ENCODE measurements at places on chromosomes 5 and 9.

GRCh38 chr5:139183502-139183901 is 14.7 kb downstream of the SIL1 start:
- no peak for DNase-seq

DNA sequence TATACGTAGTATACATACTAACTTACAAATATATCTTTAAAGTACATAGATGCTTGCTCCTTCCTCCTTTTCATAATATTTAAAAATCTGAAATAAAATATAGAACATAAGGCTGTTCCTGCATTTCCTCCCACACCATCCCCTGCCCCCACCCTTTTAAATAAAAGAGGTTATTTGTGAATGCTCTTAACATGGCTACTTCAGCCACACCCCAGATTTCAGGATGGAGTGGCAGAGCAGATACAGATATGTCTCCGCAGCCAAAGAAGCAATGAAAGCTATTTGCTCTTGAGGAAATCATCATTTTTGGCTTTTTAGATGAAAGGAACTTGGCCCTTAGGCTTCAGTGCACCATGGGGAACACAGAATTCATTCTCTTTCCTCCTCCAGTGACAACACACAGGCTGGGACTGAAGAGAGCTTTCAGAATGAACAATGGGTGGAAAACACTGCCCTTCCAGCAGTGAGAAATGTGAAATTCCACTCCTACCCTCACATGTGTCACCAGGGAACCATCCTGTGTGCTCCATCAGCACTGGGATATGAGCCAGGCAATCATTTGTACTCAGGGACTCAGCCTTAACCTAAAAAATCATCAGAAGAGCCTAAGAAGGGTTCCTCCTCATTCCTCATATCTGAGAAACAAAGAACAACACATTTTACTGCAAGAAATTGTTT is 134.3 kb downstream of the PPP2R2B start:
- no peak for DNase-seq

- DNase-seq = no peak
Observed at GRCh38 chr5:28275931-28276330, 1237.5 kb upstream of the CDH9 start.

DNA sequence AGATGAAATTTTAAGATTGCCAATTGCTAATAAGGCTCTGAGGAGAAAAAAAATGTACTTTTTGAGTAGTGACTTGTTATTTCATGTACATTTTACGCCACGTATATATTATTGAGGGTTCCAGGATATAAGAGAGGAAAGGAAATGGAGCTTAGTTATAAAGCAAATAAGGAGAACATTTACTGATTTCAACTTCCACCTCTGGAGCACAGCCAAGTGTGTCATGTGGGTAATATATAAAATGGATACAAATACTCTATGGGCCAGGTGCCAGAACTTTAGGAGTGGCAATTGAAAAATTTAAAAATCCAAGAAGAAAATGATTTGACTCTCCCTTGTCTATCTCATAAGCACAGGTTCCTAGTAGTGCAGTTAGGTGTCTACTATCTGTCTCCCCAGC is 45.0 kb upstream of the VLDLR start:
- no peak for DNase-seq

DNA sequence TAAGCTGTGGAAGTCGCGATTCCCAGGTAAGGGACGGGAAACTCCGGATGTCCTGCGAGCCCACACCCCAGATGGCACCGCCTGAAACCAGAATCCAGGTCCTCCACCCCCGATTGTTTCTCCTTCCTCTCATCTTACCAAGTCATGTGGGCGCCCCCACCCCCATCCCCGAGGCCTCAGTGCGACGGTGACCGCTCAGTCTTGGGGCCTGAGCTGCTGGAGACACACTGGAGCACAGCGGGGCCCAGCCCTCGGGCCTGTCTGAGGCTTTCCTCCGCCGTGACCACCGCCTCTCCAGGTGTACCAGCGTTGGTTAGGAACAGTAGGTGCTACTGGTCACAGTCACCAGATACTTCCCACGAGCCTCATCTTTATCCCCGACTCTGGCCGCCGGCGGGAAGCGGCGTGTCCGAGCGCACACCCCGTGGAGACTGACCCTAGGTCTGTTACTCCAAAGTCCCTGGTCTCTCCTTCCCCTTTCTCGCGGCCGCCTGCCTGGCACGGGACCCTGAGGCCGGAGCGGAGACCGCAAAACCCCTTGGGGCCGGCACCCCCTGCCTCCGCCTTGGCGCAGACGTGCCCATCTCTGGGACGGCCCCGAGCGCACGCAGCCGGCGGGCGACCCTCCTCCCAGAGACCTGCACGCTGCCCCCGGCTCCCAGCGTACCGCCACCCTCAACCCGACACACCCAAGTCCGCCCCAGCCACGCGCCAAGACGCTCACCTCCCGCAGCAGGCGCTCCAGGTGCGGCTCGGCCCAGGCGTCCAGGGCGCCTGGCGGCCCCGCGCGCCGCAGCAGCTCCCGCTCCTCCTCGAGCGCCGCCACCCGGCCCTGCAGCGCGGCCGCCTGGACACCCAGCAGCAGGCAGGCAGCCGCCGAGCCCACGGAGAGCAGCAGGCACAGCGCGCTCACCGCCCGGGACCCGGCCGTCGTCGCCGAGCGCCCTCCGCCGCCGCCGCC is 733 bp downstream of the COL23A1 start:
- DNase-seq = no peak

DNA sequence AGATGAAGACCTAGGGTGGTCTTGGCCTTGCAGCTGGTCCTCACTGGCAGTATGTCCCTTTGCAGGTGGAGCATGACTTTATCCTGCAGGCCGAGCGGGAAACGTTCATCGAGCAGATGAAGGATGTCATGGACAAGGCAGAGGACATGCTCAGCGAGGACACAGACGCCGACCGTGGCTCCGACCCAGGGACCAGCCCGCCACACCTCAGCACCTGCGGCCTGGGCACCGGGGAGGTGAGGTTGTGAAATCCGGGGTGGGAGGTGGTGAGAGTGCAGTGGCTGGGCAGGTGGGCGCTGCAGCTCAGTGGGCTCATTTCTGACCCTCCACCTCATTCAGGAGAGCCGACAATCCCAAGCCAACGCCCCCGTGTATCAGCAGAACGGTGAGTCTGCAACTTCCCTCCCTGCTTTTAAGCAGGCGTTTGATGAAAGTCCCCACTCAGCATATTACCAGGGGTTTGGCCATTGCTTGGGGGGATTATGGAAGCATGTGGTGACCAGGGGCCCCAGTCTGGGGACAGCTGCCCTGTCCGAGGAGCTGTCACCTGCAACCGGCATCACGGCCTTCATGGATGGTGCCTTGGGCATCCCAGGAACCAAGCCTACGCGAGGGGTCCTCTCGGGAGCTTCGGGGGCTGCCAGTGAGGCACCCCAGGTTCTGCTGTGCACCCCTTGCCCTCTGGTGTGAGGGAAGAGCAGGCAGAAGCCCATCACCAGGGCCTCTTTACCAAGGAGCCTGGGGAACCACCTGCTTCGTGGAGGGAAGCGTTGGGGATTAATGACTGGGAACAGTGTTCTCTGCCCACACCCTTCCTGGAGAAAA is 84.0 kb downstream of the WNK2 start:
- DNase-seq = no peak

- DNase-seq = no peak
Observed at GRCh38 chr5:103243665-103244064, 14.9 kb upstream of the MACIR start.

- DNase-seq = no peak
Observed at GRCh38 chr5:109748546-109748945, 58.8 kb downstream of the MAN2A1 start.

DNA sequence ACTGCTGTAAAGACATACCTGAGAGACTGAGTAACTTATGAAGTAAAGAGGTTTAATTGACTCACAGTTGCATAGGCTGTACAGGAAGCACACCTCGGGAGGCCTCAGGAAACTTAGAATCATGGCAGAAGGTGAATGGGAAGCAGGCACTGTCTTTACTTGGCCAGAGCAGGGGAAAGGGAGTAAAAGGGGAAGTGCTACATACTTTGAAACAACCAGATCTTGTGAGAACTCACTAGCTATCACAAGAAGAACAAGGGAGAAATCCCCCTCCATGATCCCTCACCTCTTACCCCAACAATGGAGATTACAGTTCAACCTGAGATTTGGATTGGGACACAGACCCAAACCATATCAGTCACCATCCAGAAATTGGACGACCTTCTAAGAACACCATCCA is 1285.8 kb upstream of the CDH9 start:
- no peak for DNase-seq

DNA sequence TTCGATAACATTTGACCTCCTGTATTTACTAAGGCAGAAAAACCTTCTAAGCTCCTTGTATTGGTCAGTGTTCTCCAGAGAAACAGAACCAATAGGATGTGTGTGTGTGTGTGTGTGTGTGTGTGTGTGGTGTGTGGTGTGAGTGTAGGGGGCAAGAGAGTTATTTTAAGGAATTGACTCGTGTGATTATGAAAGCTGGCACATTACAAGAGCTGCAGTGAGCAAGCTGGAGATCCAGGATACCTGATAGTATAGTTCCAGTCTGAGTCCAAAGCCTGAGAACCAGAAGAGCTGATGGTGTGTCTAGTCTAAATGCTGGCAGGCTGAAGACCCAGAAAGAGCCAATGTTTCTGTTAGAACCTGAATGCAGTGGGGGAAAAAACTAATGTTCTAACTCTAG is 21.2 kb upstream of the PIK3R1 start:
- DNase-seq = no peak

DNA sequence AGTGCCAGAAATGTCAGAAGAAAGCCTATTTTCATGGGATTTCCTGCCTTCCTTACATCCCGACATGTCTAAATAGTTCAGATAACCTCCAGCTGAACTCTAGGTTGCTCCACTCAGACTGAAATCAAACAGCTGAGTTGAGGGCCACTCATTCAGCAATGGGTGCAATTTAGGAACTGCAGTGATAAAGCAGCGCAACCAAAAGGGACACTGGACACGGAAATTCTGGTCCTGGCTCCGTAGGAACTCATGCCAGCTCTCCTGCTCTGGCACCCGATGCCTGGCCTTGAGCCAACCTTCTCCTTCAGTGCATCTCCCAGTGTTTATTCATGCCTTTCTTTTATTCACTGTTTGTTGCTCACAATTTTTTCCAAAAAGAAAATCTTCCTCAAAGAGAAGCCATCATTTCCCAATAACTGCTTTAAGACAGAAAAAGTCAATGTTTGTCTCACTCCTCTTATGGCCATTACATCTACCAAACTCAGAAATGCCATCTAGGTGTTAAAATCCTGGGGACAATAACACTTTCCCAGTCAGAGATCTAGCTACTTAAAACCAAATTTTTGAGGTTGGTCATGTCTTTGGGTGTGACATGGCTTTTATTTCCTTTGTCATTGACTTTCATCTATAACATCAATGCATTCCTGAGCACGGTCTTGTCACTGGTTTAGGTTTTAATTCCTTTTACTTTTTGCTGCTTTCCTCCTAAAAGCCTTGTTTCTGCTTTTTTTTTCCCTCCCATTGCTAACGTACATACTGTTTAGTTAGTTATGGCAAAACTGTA is 126.9 kb downstream of the PDE4D start:
- DNase-seq = no peak

DNA sequence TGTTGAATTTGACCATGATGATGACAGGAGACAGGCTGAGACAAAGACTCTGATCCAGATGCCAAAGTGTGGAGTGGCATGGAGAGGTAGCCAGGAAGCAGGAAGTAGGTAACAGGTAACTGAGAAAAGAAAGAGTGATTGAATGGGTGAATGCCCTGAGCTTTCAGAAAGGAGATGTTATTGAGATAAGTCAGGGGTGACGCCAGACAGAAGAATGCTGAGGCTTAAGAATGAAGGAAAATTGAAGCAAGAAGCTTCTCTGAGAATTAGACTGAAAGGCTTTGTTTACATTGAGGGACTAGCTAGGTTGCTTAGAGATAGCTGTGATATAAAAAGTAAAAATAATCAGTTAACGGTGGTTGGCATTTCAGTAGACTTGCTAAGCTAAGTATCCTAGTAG is 165.7 kb downstream of the PSAT1 start:
- no peak for DNase-seq

DNA sequence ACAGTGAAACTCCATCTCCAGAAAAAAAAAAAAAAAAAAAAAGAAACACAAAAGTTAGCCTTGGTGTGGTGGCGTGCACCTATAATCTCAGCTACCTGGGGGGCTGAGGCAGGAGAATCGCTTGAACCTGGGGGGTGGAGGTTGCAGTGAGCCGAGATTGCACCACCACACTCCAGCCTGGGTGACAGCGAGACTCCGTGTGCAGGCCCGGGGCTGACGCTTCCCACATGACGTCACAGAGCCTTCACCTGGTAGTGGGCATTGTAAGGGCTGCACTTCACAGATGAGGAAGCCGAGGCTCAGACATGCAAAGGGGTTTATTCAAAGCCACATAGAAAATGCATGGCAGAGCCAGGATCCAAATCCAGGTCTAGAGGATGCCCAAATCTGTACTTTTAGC is 114.2 kb downstream of the GAPVD1 start:
- no peak for DNase-seq

- DNase-seq = no peak
Observed at GRCh38 chr5:123997064-123997461, 485.1 kb downstream of the CSNK1G3 start.

- DNase-seq = no peak
Observed at GRCh38 chr5:176542135-176542595, 5.0 kb upstream of the RNF44 start.

DNA sequence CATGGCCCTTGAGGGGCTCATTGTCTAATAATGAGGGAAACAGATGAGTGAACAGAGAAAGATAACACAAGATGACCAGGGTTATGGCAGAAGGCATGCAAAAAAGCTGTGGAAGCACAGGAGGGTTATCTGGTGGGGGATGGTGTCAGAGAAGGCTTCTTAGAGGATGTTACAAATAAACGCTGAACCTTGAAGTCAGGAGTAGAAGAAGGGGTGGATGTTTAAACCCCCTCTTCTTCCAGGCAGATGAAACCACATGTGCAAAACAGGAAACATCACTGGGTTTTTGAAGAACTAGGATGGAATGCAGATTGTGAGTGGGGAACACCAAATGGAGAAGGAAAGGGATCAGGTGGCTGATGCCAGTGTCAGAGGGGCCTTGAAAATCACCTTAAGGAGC is 41.8 kb upstream of the NR5A1 start:
- DNase-seq = no peak

- no peak for DNase-seq
Observed at GRCh38 chr5:102049517-102049916, 246.6 kb downstream of the SLCO4C1 start.

DNA sequence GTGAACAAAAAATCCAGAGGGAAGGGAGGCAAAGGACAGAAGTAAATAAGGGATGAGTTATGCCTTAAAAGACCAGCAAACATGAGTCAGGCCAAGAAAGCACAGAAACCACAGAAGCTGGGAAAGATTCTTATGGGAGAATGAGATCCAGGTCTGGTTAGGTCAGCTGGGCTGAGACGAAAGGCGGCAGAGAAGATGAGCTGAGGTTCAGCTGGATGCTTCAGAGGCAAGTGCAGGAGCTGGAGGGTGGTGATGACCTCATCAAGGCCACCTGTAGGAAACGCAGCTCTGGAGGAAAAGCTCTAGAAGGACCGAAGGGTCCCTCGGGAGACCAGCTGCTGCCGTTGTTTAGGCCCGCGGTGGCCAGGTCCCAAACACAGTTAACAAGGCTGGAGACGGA is 152.0 kb downstream of the MYO10 start:
- no peak for DNase-seq
